ENCODE measurements at places on chromosomes 5 and 9.

DNA sequence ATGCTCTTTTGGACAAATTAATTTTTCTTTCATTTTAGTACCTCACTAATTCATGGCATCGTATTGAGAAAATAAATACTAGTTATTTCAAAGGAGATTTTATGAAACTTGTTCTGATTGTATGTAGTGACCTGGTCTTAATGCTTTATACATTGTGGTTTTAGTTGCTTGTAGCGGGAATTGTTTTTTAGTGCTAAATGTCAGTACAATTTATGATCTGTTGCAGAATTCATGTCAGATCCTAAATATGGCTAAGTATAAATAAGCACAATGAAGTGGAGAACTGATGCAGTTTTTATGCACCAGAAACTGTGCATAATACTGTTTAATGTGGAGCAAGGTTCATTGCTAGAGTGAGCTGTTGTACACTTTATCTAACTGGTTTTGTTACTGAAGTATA is 308.8 kb downstream of the PJA2 start:
- DNase-seq: no peak

DNA sequence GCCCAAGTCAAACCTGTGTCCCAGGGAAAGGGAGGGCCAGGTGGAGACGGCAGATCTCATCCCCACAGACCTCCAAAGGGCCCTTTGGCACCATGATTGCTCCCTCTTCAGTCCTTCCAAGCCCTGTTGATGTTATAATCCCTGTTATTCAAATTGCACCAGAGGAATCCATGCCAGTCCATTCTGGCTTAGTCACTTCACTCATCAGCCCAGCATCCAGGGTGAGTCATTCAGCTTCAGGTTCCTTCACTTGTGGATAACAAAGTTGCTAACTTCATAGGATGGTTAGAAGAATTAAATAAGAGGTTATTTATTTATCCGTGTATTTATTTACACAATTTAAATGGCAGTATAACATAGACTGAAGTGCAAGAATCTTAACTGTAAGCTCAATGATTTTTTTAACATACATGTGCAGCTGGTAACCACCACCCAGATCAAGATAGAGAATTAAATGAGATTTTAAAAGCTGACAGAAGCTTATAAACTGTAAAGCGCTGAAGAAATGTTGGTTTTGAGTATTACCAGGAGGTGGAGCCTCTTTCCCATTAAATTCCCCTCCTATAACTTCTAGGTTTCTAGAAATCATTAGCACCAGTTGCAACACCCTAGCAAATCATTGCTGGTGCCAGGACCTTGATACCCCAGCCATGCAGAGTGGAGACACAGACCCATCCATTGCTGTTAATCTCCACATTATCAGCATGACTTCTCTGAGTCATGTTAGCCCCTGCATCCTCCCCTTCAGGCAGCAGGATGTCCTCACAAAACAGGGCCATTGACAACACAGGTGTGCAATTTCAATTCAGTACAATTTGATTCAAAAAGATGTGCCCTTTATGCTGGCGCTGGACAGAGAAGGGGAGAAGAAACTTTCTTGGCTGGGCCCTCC is 77.4 kb downstream of the SEC61B start:
- DNase-seq: no peak

- DNase-seq: peak; percentile 3
These were observed 31.7 kb downstream of the MRPL22 start for GRCh38 chr5:154972476-154973080.

GRCh38 chr5:83925955-83926337 is 205.3 kb upstream of the HAPLN1 start:
- DNase-seq: no peak

GRCh38 chr5:45521067-45521466 is 175.1 kb downstream of the HCN1 start:
- no peak for DNase-seq

DNA sequence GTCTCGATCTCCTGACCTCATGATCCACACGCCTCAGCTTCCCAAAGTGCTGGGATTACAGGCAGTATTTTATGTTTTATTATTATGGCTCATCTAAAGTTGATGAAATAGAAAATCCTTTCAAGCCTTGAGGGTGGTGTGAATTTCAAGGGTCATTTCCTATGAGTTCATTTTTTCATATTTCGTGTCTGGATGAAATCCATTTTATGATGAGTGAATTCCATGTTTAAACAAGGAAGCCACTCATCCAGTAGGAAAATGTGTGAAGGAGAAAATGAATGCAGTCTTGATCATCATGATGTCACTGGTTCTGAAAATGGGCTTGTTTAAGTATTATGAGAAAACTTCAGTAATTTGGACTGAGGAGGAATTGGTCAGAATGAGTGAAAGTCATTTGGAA is 74.6 kb upstream of the ZSWIM6 start:
- DNase-seq: no peak

- DNase-seq: no peak
These were observed 52.9 kb upstream of the SARDH start for GRCh38 chr9:133791069-133791468.

GRCh38 chr9:137075275-137075775 is 2.0 kb upstream of the UAP1L1 start:
- no peak for DNase-seq

GRCh38 chr5:122602700-122603099 is 172.2 kb upstream of the SNX2 start:
- no peak for DNase-seq

GRCh38 chr9:137492464-137493363 is 33.6 kb upstream of the NSMF start:
- DNase-seq: no peak

GRCh38 chr9:136003411-136004218 is 42.4 kb upstream of the UBAC1 start:
- no peak for DNase-seq

DNA sequence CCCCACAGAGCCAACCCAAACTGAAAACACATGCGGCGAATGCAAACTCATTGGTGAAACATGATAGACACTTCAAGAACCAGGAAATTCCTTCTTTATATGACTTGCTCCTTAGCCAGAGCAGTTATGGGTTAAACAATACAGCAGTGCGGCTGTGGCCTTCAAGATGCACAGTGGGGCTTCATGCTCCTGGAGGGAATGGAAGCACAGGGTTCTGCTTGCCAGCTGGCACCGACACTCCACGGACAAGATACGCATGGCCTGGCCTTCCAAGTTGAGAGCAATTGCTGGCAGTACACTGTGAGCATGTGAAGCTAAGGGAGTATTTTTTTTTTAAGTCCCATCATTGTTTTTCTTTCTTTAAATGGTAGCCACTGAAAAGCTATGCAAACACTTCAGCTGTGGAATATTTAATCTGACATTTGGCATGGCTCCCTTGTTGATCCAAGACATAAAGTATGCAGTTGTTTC is 451.6 kb upstream of the CD180 start:
- peak; percentile 70 for DNase-seq

DNA sequence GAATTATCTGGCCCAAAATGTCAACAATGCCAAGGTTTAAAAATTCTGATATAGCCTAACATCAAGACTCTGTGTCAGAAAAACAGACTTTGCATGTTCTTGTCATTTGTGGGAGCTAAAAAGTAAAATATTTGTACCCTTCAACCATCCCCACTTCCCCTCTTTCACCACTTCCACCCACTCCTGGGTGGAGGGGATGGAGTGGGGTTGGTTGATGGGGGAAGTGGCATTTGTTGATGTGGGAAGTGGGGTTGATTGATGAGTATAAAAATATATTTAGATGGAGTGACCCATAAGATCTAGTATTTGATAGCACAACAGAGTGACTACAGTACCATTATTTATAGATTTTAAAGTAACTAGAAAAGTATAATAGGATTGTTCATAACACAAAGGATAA is 55.0 kb upstream of the C9orf72 start:
- no peak for DNase-seq

GRCh38 chr9:95874989-95875304 is 544 bp upstream of the ERCC6L2 start:
- no peak for DNase-seq

GRCh38 chr9:135126451-135127187 is 39.2 kb downstream of the OLFM1 start:
- no peak for DNase-seq

DNA sequence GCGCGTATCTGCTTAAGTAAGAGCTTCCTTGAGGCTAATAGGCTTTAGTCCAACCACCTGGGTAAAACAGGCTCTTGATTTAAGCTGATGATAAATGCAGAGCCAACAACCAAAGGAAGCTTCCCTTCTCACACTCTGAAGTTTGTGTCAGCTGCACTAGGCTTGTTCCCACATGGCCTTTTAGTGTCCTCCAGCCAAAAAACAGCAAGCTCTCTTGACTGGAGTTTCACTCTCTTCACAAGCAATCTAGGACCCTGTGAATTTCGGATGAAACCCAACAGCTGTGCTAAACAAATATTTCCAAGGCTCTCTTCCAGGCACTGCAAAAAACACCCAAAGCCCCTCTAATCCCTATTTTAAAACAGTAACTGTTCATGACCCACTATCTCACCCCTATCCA is 63.9 kb downstream of the SAXO1 start:
- no peak for DNase-seq

- no peak for DNase-seq
These were observed 139.3 kb downstream of the RAB3C start for GRCh38 chr5:58722160-58722559.

GRCh38 chr5:54621709-54622108 is 104.2 kb downstream of the SNX18 start:
- DNase-seq: no peak

DNA sequence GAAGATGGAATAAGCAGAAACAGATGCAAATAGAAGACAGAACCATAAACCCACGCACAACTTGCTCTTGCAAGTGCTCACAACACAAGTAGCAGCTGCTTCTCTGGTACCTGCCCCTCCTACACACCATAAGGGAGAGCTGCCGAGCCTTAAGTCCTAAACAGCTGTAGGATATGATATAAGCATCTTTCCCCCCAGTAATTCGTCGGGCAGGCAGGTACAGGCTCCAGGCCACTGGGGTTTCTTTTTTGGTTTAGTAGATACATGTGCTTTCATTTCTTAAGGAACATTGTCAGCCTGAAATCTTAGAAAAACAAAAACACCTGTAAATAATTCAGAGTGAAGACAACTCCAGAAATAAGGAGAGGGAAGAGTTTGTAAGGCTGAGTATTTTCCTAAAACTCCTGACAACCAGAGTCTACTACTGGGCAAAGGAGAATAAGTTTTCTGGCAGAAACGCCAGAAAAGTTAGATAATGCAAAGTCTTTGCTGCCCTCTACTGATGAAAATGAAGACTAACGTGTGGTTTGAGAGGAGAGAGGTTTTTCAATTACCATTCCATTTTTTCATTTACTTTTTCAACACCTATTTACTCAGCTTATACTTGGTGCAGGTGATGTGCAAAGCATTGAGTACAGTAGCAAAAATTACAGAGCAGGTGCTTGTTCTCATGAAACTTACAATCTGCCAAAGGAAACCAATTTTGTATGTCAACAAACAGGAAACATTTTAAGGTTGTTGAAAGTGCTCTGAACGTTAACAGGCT is 20.1 kb upstream of the TCERG1 start:
- DNase-seq: no peak

GRCh38 chr5:94976853-94977252 is 308.0 kb downstream of the MCTP1 start:
- DNase-seq: no peak

DNA sequence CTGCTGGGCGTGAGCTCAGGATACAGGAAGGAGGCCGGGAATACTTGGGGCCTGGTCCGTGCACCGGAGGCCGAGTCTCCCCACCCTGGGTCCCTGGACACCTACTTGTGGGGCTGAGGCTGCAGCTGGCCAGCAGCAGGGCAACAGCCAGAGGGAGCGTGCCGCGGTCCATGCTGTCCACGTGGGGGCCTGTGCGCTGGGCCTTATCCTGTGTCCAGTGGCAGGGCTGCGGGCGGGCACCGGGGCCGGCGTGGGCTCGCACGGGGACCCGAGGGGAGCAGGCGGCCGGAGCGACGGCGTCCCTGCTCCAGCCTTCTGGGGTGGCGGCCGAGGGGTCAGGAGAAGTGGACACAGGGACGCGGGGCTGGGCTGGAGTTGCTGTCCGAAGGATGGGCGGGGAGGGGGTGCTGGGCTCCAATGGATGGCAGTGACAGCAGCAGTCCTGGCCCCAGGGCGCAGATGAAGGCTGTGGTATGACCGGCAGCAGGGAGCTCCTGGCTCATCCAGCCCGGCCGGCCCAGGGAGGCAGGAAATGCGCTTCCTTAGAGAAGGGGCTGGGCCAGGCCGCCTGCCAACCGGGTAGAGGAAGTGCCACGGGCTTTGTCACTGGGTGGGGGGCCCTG is at the start of gene ENG:
TSS of gene ENG (minus strand) at position 475 of the 623 bp plus-strand sequence. CDS start at position 172, 303 bp downstream.
- no peak for DNase-seq

GRCh38 chr5:33888587-33888986 is 3.2 kb downstream of the ADAMTS12 start:
- DNase-seq: no peak

DNA sequence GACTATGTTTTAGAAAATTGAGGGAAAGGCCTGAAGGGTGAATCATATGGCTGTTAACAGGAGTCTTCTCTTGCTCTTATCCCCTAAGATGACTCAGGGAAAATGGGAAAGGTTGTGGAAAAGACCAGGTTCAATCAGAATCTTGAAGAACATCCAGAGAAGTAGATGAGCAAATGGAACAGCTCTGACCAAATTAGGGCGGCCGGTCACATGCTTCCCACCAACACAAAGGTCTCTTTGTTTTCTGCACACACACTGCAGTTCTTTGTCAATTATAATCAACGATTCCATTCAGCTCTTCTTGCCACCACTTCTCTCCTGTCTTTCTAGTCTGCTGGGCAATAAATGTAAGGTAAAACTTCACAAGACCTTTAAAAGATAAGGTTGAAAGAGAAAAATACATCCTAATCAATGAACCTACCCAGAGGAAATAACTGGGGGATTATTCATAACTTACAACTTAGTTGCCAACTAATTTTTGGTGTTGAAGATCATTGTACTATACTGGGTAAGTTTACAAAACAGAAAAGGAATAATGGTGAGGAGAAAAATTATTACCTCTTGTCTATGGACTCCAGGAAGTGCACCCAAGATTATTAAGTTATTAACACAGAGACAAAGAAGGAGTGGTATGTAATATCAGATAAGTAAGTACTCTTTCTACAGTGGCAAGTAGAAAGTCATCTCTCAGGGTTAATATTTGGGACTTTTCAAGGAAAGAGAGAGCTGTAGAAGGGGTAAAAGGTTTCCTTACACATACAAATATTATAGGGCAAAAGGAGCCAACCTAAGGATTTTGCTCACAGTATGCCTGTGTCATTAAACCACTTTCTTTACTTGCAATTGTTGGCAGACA is 441.9 kb upstream of the PIK3R1 start:
- DNase-seq: no peak

DNA sequence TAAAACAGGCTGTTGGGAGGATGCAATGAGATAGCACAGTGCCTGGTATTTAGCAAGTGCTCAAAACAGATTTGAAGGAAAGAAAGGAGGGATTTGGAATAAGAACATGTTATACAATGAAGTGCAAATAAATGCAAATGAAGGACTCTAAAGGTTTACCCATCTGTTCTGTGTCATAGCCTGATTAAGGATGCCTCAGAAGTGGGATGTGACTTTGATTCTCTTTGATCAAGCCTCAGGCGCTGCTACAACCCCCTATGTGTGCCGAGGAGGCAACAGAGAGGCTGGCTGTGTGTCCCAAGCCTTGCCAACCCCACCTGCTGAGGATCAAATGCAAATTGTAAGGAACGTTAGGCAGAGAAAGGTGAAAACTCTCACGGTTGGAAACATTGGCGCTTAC is 27.2 kb downstream of the GGTA1 start:
- DNase-seq: no peak

Data from NCI-H187 (cell line).